ENCODE measurements at places on chromosomes 1 and 21.
A peak's percentile ranks its signal among the peaks of the same experiment; 100 is the strongest.

DNA sequence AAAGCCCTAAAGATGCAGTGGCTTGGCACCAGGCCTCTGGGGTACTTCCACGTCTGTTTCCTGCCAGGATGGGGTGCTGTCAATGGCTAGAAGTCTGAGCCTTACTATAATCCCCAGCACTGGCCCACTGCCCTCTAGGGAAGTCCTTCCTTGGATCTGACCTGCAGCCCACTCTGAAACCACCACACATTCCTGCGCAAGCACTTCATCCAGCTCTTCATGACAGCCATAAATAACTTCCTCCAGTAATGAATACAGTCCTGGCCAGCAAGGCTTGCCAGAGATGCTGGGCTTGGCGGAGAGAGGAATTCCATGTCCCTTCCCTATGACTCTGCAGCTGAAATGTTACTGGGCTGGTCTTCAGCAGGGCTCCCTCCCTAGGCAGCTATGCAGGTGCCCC, 32.6 kb downstream of the ALPL start:
- no peak for DNase-seq

DNA sequence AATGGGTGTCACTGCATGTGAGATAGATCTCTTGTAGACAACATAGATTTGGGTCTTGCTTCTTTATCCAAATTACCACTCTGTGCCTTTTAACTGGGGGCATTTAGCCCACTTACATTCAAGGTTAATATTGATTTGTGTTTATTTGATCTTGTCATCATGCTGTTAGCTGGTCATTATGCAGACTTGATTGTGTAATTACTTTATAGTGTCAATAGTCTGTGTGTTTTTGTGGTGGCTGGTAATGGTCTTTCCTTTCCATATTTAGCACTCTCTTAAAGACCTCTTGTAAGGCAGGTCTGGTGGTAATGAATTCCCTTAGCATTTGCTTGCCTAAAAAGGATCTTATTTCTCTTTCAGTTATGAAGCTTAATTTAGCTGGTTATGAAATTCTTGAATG, 29.6 kb downstream of the ZNF691 start:
- DNase-seq: no peak

- DNase-seq: no peak
Observed at GRCh38 chr1:205199931-205200299, 11.6 kb downstream of the DSTYK start.

DNA sequence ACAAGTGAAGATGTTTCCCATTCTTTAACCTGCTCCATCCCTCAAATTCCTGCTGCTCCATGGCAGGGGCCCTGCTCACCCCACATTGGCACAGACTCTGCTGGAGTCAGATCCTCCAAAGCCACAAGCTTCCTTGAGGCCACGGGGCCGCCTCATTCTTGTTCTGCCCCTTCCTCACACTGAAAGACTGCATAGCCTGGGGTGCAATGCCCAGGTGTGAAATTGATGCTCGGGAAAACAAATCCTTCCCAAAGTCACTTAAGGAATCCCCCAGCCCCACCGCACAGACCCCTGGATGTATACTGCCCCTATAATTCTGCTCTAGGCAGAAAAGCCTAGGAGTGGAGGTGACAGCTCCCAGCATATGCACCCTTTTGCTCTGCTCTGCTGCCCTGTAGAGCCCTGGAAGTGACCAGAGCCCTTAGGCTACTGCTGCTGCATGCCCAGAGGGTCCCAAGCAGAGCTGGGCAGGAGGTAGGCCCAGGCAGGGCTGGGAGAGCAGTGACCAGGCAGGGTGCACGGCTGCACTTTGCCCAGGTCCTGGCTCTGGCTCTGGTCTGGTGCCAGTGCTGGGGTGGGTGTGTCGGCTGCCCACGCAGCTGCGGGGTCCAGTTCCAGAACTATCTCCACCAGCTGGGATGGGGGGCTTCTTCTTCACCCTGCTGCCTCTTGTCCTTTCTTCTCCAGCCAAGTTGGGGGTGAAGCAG, 1.6 kb downstream of the HES2 start:
- no peak for DNase-seq

DNA sequence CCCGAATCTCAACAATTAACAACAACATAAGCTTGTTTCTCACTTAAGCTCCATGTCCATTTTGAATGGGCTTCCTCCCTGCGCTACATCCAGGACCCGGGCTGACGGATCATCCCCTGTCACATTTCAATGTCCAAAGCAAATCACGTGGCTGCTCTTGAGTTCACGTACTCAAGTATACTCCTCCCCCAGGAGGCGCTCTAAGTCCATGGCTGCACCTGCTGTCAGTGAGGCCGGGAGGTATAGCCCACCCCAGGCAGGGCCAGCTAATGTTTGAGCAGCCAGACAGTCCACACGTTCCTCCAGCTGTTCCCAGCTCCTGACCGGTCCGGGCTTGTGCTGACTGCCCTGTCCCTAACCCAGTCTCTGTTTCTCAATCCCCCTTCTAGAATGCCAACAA, 220.8 kb downstream of the SLC35F3 start:
- DNase-seq: peak; percentile 91

DNA sequence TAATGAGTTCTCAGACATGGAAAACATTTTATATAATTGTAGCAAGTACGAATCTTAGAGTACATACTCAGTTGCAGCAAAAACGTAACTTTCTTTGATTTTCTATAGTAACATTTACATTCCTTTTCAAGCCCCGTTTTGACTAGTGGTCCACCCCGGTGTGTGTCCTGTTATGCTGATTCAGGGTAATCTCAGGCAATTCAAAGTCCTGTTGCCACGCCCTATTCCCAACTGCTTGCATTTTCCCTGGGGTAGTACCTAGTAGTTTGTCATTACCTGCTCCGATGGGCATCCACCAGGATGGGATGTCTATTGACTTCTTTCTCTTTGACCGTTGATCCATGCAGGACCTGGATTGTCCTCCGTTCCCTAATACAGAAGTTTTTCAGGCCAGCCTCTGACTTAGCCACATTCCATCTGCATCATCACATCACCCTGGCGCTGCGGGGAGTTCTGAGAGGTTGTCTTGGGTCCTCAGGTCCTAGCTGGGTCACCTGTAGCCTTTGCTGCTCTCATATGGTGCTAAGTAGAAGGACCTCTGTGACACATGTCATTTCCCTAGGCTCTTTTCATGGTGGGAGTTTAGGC, 15.0 kb upstream of the FCAMR start:
- DNase-seq: no peak

DNA sequence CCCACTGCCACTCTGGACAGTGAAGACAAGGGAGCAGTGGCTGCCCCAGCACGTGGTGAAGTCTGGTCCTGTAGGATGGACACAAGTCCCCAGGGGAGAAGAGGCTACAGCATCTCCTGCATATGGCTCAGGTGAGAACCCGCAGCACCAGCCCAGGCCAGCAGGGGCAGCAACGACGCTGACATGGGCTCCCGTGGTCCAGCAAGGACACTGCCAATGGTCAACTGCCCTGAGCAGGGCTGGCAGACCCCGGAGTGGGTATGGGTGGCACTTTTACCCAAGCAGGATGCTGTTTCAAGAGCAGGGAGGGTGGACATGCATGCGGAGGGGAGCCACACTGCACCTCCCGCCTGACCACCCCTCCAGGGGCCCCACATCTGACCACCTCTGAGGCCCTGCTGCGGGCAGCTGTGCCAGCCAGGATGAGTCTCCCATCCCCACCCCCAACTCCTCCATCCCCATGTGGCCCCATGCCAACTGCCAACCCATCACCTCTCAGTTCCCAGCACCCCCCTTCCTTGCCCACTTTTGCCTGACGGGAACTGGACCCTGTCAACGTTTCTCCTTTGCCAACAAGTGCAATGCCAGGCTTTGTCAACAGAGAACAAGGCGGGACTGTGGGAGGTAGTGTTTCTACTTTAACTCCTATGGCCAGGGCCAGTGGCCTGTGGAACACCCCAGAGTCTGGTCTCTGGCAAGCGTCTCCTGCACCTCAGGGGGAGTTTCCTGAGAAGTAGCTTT, 8.6 kb downstream of the MORN1 start:
- peak; percentile 77 for DNase-seq

GRCh38 chr1:64877151-64877550, 89.2 kb downstream of the JAK1 start:
- no peak for DNase-seq

DNA sequence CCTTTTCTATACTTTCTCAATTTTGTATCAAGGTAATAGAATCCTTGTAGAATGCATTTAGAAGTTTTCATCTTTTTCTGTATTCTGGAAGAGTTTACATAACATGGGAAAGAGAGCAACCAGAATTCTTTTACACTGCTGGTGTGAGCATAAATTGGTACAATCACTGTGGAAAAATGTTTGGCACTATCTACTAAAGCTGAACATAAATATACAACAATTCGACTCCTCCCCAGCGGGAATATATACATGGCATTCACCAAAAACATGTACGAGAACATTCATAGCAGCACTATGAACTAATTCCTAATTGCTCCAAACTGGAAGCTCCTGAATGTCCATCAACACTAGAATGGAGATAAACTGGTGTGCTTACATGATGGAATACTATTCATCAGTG, 1.8 kb upstream of the ACBD6 start:
- DNase-seq: no peak

GRCh38 chr1:193185211-193185610, 1.2 kb downstream of the B3GALT2 start:
- peak; percentile 16 for DNase-seq

DNA sequence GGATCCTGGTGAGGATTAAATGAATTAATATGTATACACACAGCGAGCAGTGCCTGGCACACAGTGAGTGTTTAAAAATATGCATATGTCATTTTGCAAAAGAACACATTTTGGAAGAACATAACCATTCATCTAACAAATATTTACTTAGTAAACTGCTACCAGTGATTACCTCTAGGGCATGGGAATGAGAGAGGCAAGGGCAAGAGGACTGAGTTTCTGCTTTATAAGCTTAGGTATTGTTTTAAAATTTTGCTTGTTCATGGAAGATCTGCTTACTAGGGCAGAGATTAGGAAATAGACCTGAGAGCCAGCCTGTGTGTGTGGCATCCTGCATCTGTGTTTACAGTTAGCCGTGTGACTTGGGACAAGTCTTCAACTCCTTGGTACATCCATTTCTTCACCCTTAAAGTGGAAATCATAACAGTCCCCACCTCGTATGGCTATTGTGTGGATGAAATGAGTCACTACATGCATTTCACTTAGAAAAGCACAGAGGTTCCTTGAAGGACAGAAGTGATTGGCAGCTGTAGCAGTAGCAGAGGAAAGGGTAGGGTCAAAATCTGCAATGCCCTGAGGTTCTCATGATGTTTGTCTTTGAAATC, 198.5 kb upstream of the FMN2 start:
- peak; percentile 32 for DNase-seq

GRCh38 chr1:241839369-241839979, 8.5 kb upstream of the EXO1 start:
- DNase-seq: no peak

GRCh38 chr1:101431956-101432510, 195.2 kb downstream of the S1PR1 start:
- DNase-seq: no peak

GRCh38 chr1:155127967-155128754, 485 bp downstream of the EFNA1 start:
- peak; percentile 58 for DNase-seq

GRCh38 chr1:50631161-50631560, 207.9 kb upstream of the DMRTA2 start:
- no peak for DNase-seq

DNA sequence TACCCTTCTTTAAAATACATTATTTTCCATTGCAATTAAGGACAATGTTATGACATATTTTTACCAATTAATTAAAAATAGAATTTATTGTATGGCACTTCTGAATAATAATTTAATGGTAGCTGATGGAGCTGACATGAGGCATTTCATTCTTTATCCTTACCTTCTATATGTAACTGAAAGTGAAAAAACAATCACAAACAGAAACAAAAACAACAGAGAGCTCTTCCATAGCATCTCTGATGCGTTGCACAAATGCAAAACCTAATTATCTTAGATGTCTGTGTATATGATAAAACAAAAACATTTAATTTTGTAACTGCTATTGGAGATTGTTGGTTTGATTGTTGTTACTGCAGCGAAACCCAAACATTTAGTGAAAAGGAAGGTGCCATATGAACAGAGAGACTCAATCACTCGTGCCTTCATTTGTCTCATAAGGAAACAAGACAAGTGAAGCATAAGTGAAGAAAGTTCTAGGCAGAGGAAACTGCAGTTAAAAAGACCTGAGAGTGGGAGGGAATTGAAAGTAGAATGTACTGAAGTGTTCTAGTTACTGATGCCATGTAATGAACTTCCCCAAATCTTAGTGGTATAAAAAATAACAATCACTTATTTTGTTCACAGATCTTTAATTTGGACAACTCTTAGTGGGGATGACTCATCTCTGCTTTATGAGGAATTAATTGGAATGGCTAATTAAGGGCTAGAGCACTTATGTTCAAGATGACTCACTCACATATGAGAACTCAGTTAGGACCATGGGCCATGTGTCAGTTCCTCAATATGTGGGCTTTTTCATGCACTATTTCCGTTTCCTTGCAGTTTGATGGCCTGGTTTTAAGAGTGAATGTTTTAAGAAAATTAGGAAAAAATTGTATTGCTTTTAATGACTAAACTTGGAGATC, 245.0 kb upstream of the OLFM3 start:
- DNase-seq: no peak

DNA sequence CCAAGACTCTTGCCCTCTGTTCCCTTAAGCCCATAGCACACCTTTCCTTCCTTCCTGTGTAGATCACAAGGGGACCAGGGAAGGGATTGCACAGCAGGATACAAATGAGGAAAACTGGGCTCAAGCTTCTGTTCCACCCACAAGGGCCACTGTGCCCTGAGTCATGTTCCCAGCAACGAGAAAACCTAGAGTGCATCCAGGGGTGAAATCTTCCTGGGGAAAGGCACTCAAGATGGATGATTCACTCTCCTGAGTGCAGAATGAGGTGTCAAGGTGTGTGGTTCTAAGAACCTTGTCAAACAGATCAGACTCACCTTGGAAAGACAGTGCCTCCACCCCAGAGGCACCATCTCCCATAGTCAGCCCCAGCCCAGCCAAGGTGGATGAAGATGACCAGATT, 40.7 kb upstream of the EYA3 start:
- DNase-seq: peak; percentile 35

GRCh38 chr1:6041432-6042062, 4.1 kb upstream of the KCNAB2 start:
- DNase-seq: peak; percentile 48

GRCh38 chr1:241742084-241742483, 90.0 kb downstream of the WDR64 start:
- DNase-seq: no peak

- no peak for DNase-seq
Observed at GRCh38 chr1:228434689-228435088, 18.0 kb upstream of the TRIM17 start.

Data from DMS53 (cell line).